ENCODE measurements at places on chromosomes 7 and 10. TPM values are rescaled to one million over a fixed set of nuclear protein-coding genes. Genes with fewer than 3 reads are reported as not detected.

GRCh38 chr10:92052741-92053140 lies 129.2 kb downstream of the BTAF1 start:
- no peak overlapping the region for H3K27ac ChIP-seq
- H3K27me3 ChIP-seq, result no peaks in the 10 kb centered on the region
- DNase-seq, result no peak
- H3K4me1 ChIP-seq, result no peaks in the 10 kb centered on the region

DNA sequence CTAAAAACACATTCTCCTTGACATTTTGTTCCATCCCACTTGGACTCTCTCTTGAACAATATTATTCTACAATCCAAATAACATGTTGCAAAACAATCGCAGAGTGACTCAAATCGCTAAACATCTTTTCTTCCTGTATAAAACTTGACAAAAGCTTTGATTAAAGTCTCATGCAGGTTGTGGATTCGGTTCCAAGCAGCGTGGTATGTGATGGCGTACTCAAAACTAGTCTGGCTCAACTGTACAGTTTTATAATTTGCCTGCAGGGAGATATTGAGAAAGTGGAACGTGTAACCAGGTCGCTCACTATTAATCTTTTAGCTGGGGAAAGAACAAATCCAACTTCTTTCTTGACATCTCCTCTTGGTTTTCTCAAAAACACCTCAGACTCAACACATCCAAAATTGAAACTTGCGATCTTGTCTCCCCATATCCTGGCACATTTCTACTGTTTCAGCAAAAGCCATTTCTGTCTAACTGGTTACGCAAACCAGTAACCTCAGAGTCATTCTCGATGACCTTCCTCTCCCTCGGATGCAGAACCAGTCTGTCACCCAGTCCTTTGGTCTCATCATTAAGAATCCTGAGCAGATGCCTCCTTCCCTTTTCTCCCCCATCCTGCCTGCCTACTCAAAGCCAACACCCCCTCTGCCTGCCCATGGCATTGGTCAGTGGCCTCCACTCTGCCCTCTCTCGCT lies 100.1 kb downstream of the CACNB2 start:
- H3K27ac ChIP-seq, result no peak overlapping the region
- no peak for DNase-seq
- H3K4me1 ChIP-seq, result no peaks in the 10 kb centered on the region

GRCh38 chr7:31408140-31408729 lies 67.7 kb upstream of the NEUROD6 start:
- no peak for DNase-seq
- H3K36me3 ChIP-seq, result no peaks in the 10 kb centered on the region
- H3K27me3 ChIP-seq, result no peaks in the 10 kb centered on the region
- H3K4me3 ChIP-seq, result no peak overlapping the region

DNA sequence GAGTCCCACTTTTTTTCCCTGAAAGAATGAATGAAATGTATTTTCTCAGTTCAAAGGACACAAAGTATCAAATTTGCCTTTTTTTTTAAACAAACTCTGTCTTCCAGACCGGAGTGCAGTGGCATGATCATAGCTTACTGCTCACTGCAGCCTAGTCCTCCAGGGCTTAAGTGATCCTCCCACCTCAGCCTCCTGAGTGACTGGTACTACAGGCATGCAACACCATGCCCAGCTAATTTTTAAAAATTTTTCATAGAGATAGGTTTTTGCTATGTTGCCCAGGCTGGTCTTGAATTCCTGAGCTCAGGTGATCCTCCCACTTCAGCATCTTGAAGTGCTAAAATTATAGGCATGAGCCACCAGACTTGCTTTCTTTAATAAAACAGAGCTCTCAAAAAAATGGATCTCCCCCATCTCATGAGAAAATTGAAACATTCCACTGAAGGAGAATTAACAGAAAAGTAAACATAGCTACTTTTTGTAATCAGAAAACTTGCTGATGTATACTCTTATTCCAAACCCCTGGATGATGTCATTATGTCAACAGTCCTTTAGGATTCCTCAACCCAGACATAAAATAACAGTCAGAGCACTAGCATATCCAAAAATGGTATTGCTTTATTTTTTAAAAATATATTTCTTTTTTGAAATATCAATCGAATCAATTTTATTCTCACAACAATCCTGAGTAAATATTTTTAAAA lies 12.3 kb upstream of the TRDMT1 start:
- H3K27me3 ChIP-seq, result no peaks in the 10 kb centered on the region
- H3K4me3 ChIP-seq, result no peak overlapping the region
- H3K36me3 ChIP-seq, result no peaks in the 10 kb centered on the region
- peaks cover 35% of the 10 kb centered on the region for H3K4me1 ChIP-seq
- peak; percentile 53 for DNase-seq

DNA sequence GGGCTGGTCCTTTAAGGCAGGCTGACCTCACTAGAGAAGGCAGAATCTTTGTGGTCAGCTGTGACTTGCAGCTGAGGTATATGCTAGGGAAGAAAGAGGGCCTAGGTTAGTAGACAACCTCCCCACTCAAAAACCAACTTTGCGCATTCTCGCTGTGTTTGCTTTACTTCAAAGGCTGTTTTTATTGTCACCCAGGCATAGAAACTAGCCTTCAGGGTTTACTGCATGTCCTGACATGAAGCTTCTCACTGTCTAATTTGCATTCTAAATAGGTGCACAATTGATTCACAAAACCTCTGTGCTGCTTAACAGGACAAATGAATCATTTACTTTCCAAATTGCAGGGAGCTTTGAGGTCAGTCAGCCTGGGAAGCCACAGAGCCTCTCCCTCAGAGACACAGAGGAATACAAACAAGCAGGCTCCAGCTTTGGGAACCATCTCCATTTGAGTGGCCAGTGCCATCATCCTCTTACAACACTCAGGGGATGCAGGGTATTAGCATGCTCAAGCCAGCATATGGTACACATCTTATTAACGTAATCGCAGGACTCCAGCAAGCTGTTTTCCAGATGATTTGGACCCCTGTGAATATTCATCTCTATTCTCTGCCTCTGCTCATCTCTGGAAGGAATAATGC lies 596.4 kb upstream of the GHITM start:
- H3K27me3 ChIP-seq, result no peaks in the 10 kb centered on the region
- no peak overlapping the region for H3K27ac ChIP-seq
- H3K36me3 ChIP-seq, result no peaks in the 10 kb centered on the region
- DNase-seq, result no peak
- H3K4me3 ChIP-seq, result no peak overlapping the region

GRCh38 chr10:33229252-33229948 lies 105.1 kb downstream of the NRP1 start:
- peak overlapping the region; percentile 46 for H3K27ac ChIP-seq
- no peak overlapping the region for H3K4me3 ChIP-seq
- H3K4me1 ChIP-seq, result peaks cover 69% of the 10 kb centered on the region
- H3K36me3 ChIP-seq, result peaks cover 20% of the 10 kb centered on the region
- H3K27me3 ChIP-seq, result no peaks in the 10 kb centered on the region
- DNase-seq, result peak; percentile 61

- no peak for DNase-seq
- no peaks in the 10 kb centered on the region for H3K4me1 ChIP-seq
- no peak overlapping the region for H3K4me3 ChIP-seq
- no peaks in the 10 kb centered on the region for H3K36me3 ChIP-seq
- no peak overlapping the region for H3K27ac ChIP-seq
Measured at GRCh38 chr10:78560341-78560688, 508.5 kb upstream of the ZMIZ1 start.

DNA sequence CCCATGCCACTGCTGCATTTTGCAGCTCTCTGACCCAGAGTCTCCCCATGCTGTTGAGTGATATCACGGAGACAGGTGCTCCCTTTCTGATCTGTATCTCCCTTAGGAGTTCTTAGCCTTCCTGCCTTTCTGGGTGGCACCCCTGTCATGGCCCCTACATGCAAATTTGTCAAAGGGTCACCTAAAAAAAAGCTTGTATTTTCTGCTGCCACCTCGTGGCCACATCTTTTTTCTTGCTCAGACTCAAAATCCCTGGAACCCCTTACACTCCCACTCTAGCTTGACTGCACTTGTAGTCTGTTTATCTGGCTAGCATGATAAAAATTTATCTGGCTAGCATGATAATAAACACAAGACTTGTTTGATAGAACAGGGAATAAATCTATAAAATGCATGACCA lies 809.1 kb downstream of the SORCS1 start:
- no peaks in the 10 kb centered on the region for H3K36me3 ChIP-seq
- no peak for DNase-seq
- no peak overlapping the region for H3K4me3 ChIP-seq
- no peak overlapping the region for H3K27ac ChIP-seq
- no peaks in the 10 kb centered on the region for H3K4me1 ChIP-seq

DNA sequence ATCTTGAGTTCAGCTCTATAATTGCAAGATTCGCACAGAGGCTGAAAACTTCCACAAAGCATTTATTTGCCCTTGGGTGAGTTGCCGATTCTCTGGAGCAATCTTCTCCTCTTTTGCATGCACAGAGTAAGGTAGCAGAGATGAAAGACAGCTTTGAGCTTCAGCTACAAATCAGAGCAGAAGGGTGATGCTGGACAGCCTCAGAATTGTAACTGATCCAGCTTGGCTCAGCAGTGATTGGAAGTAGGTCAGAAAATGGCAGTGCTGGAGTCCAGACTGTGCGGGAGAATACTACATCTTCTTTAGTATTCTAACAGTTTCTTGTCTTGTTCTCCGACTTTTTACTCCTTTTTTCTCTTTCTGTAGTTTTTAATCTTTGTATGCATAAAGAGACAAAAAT lies 55.4 kb upstream of the CDC14C start:
- no peak for DNase-seq
- H3K4me1 ChIP-seq, result no peaks in the 10 kb centered on the region
- no peak overlapping the region for H3K27ac ChIP-seq

DNA sequence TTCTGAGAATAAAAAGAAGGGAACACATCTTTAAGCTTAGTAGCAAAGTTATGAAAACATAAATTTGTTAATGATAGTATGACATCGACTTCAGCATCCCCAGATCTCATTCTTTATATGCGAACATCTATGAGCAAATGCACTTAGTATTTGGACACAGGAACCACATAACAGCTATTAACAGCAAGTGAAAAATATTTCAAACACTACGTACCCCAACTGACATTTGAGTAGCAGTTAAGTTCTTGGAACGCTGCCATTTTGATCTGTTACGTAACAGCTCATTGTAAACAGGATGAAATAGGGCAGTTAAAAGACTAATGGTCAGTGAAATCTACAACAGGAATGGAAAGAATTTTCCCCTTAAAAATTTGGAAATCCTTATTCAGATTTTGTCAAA lies 428.9 kb downstream of the TNS3 start:
- no peak overlapping the region for H3K27ac ChIP-seq
- peak; percentile 64 for DNase-seq
- H3K4me3 ChIP-seq, result no peak overlapping the region
- no peaks in the 10 kb centered on the region for H3K4me1 ChIP-seq
- H3K27me3 ChIP-seq, result no peaks in the 10 kb centered on the region

GRCh38 chr7:104933521-104933988 lies 80.5 kb upstream of the KMT2E start:
- no peak for DNase-seq
- no peaks in the 10 kb centered on the region for H3K27me3 ChIP-seq
- no peaks in the 10 kb centered on the region for H3K36me3 ChIP-seq

DNA sequence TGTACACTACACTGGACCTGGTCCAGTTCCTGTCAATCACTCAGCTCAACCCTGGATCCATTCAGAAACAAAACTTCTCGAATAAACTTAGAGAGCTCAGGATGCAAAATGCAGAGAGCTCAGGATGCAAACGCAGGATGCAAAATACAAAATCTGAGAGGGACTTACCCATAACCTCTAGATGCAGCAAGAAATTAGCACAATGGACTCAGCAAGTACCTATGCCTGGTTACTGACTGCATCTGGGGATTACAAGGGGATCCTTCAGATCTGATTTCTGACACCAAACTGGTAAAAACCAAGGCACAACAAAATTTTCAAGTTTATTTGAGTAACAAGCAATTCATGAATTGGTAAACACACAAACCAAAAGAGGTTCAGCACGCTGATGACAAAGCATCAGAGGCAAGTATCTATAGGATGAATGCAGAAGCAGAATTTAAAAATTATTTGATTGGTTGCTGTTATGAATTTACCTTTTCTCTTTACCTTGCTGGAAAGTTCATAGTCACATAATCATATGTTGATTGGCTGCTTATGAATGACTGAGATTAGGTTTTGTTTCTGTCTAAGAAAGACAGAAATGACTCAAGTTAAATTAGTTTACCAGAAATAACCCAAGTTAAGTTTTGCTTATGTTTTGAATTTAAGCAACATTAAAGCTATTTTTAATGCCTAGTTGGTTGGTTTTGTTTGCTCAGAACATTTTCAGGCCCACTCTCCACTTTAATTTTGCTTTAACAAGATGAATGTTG lies 11.4 kb downstream of the GIMAP6 start:
- peaks cover 8% of the 10 kb centered on the region for H3K4me1 ChIP-seq
- H3K27ac ChIP-seq, result no peak overlapping the region
- H3K36me3 ChIP-seq, result no peaks in the 10 kb centered on the region
- no peak overlapping the region for H3K4me3 ChIP-seq

DNA sequence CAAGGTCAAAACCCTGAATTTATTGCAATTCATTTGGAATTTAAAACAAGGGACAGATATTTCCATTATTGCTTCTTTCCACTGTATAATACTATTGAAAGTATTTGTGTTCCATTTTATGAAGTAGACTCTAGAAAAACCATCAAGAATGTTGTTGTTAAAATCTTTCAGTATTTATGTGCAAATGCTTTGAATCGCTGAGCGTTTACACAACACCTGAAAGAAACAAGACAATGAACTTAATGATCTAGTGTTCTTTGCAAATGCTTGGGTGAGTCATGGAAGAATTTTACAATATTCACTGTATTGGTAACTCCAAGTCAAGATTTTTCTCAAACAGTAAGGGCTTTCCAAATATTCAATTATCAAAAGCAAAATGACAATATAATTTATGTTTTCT lies 97.1 kb downstream of the VIPR2 start:
- H3K4me1 ChIP-seq, result no peaks in the 10 kb centered on the region
- no peak for DNase-seq
- no peaks in the 10 kb centered on the region for H3K27me3 ChIP-seq

- H3K27ac ChIP-seq, result no peak overlapping the region
- no peak overlapping the region for H3K4me3 ChIP-seq
- no peaks in the 10 kb centered on the region for H3K4me1 ChIP-seq
- H3K27me3 ChIP-seq, result no peaks in the 10 kb centered on the region
- DNase-seq, result no peak
- H3K36me3 ChIP-seq, result no peaks in the 10 kb centered on the region
Measured at GRCh38 chr10:126868371-126868770, 36.9 kb upstream of the DOCK1 start.

DNA sequence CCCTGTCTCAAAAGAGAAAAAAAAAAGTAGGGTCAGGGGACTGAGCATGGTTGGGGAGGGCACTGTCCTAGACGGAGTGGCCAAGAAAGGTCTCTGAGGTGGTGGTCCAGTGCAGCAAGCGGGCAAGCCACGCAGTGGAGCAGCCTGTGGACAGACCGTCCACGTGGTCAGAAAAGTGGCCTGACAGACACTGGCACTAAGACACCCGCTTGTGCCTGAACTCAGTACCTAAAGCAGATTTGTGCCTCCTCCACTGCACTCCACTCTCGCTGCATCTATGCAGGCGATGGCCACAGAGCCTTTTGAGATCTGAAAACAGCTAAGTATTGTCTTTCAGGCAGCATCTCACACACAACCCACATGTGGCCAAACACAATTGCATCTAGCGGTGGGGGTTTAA lies 8.8 kb downstream of the ASB10 start:
- no peak overlapping the region for H3K4me3 ChIP-seq
- H3K36me3 ChIP-seq, result no peaks in the 10 kb centered on the region
- peaks cover 3% of the 10 kb centered on the region for H3K27me3 ChIP-seq
- DNase-seq, result no peak
- no peak overlapping the region for H3K27ac ChIP-seq

The SHOC2 gene
- total RNA-seq, result 37.1 TPM

The PTPRN2 gene
- 0.51 TPM for total RNA-seq

The PARP12 gene
- 52.2 TPM for total RNA-seq

The WNT2 gene
- total RNA-seq, result not detected

All from endothelial cell of umbilical vein (primary cell).